NCI-H510A (cell line): ENCODE measurements at places on chromosomes 16 and 17.

- no peak for DNase-seq
Measured at GRCh38 chr17:2849327-2849670, 53.1 kb downstream of the RAP1GAP2 start.

DNA sequence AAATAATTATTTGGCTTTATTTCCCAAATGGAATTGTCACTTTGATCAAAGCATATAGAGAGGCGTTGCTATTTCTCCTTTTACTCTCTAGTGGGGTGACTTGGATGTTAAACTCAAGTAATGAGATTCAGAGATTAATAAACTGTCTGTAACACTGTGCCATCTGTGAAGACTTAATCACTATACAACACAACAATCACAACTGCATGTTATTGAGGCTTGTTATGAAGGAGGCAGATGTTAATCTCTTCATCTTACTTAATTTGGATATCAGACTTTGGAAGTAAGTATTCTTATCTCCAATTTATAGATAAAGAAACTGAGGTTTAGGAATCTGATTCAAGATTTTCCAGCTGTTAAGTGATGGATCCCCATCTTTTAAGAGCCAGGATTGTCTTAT is 132.5 kb downstream of the CNTNAP4 start:
- DNase-seq, result no peak

- DNase-seq, result no peak
Measured at GRCh38 chr16:3118204-3118790, 5.9 kb downstream of the ZNF205 start.

- DNase-seq, result no peak
Measured at GRCh38 chr16:74999219-74999608, 390 bp downstream of the ZNRF1 start.

- no peak for DNase-seq
Measured at GRCh38 chr16:22073350-22073749, 19.0 kb upstream of the VWA3A start.
